ENCODE measurements at places on chromosomes 13 and 19. TPM values are rescaled to one million over a fixed set of nuclear protein-coding genes. Genes with fewer than 3 reads are reported as not detected.

The SWSAP1 gene
- total RNA-seq = 1.8 TPM

DNA sequence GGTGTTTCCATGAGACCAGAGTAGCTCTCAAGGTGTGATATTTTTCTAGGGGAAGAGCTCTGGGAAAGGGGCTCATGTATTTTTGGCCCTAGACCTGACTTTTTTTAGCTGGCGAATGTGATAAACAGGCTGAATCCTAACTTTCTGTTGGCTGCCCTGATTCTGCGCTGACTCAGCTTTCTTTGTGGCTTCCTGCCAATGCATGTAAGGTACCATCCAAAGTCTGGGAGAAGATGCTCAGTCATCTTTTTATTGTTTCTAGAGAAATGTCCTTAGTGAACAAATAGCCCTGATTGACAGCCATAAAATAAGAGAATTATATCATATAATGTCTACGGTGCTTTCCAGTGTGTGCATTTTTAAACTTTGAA lies 113.6 kb upstream of the MBNL2 start:
- no peak for DNase-seq

DNA sequence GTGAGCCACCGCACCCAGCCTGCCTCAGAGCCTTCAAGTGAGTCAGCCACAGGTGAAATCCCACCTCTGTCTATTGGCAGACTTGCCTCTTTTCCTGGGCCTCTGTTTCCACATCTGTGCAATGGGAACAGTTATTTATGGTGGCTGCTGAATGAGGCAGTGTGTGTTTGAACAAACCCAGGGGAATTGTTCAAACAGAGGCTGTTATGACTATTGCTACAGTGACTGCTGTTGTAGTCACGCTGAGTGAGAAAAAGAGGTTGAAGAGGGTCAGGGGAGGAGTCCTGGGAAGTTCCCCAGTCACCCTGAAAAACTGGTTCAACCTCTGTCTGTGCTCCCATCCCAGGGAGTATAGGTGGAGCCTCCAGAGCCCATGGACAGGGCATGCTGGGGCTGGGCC lies at the start of gene CEACAM19:
Gene CEACAM19 (plus strand): TSS at position 83 of the 400 bp plus-strand sequence. CDS start 450 bp downstream, outside the sequence.
- DNase-seq = no peak

- DNase-seq = no peak
Measured at GRCh38 chr13:107803822-107804495, 411.4 kb downstream of the LIG4 start.

GRCh38 chr13:39322836-39323585 lies 280.0 kb downstream of the LHFPL6 start:
- no peak for DNase-seq

DNA sequence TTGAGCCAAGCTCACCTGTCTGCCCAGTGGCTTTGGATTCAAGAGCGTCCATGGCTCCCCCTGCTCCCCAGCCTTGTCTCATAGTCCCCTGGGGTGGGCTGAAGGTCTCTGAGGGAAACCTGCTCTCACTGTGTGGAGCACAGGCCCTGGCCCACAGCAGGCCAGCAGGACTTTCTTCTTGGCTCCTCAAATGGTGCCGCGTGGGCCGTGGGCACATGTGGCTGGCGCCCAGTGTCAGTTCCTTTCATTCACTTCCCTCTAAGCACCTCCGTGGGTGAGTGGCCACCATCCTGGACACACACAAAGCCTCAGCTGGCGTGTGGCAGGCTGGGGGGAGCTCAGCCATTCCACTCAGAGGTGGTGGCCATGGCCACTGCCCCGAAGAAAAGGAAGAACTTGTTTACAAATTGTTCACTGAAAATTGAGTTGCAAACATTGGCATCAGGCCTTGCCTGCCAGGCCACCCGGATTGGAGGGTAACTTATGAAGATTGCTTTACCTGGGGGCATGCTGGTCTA lies 53.1 kb downstream of the C1QTNF9 start:
- DNase-seq = no peak

DNA sequence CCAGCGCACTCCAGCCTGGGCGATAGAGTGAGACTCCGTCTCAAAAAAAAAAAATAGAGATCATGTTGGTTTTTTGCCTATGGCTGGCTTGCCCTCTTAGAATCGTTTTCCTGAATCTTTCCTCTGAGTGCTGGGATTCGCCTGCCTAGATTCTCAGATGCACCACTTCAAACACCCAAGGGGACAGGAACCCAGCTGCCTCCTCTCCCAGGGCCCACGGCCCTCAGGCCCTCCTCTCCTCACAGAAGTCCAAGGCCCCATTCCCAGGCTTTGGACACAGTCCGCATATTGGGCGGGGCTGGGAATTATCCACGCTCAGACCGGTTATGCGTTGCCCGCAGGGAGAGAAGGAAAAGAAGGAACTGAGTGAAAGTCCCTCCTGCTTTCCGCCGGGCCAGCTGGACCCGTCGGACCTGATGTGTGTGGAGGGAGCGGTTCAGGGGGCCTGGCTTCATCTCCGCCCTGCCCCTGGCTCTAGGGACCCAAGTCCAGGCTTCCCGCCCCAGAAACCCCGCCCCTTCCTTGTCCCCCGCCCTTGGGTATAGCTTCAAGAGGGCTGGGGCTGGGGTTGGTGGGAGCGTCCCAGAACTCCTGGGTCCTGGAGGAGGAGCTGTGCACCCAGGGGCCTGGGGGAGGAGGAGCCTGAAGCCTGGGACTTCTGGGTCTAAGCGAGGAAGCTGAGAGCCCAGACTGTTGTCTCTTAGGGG lies 5.8 kb downstream of the PPFIA3 start:
- DNase-seq = no peak

DNA sequence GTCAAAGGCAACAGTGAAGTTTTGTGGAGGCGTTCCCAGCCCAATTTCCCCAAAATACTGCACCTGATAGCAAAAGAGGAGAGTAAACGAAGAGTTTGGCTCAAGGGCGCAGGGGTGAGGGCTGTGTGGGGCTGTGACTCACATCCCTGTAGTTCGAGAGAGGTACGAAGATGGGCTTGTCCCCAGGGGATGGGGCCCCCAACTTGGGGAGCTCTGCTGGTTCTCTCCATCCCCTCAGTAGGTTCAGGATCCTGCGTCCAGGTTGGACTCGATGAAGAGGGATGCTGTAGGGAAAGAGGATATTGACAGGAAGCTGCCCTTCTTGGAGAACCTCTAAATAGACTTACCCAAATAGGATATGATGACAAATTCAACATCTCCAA lies 3.4 kb downstream of the NAPSA start:
- peak; percentile 71 for DNase-seq

DNA sequence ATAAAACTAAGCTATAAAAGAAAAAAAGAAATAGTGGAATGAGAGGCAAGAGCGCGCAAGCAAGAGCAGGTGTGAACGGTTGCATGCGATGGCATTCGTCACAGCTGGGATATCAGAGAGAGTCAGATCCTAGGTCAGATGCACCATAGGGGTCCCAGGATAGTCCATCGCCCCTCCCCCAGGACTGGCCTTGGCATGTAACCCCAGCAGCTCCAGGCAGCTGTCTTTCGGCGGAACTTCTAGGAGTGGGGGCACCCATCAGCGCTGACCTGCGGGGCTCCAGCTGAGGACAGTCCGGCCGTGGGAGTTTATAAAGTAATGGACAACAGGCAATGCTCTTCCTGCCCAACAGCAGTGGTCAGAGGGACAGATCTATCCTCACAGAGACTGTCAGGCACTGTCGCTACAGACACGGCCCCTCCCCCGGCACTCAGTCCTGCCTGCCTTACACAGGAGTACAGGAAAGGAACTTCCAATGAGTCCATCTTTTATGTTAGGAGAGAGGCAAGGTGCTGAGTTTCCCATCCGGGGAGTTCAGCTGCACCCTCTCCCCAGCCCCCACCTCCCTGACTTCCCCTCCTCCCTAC lies 1.4 kb downstream of the SIAH3 start:
- no peak for DNase-seq

The OR4F17 gene
- not detected for total RNA-seq

GRCh38 chr13:70087247-70087646 lies 20.4 kb upstream of the ATXN8OS start:
- DNase-seq = no peak
